ENCODE measurements at places on chromosomes 13 and 19.

GRCh38 chr19:39398297-39398864 lies 7.2 kb downstream of the MED29 start:
- DNase-seq, result peak; percentile 70

- DNase-seq, result no peak
Measured at GRCh38 chr13:37599519-37599918, 951 bp upstream of the POSTN start.

- no peak for DNase-seq
Measured at GRCh38 chr13:37127691-37128241, 22.3 kb upstream of the CSNK1A1L start.

- no peak for DNase-seq
Measured at GRCh38 chr19:5850743-5851293, 431 bp downstream of the FUT3 start.

DNA sequence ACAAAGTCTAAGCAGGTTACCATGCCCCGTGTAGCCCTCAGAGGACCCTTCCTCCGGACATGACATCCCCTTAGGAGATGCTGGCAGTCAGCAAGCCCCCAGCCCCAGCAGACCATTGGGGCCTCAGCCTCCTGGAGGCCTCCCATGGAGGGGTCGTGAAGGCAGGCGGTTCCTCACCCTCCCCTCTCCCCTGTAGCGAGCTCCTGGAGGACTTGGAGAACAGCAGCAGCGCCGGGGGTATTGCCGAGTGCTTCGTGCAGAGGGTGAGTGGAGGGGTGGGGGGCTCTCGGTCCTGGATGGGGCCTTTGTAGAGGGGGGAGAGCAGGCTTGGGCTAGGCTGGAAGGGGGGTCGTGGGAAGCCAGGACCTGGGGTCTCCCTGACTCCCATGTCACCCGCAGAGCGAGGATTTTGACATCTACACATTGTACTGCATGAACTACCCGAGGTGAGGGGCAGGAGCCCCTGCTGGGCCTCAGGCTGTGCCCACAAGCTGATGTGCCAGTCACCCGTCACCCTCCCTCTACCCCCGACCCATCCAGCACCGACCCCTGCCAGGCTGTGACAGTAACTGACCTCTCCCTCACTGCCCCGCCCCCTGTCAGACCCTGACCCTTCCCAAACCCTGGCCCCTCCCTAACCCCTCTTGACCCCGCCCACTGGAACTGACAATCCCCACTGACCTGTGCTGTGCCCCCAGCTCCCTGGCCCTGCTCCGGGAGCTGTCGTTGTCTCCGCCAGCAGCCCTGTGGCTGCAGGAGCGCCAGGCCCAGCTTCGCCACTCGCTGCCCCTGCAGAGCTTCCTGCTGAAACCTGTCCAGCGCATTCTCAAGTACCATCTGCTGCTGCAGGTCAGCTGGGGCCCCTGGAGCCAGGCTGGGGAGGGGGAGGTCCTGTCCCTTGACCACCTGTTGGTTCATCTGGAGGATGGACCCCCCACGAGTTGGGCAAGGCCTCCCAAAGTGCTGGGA lies 4.0 kb downstream of the PLEKHG2 start:
- no peak for DNase-seq

GRCh38 chr13:28716511-28716910 lies 2.3 kb downstream of the SLC46A3 start:
- DNase-seq, result no peak

- DNase-seq, result no peak
Measured at GRCh38 chr19:46607448-46607841, 6.3 kb downstream of the CALM3 start.

DNA sequence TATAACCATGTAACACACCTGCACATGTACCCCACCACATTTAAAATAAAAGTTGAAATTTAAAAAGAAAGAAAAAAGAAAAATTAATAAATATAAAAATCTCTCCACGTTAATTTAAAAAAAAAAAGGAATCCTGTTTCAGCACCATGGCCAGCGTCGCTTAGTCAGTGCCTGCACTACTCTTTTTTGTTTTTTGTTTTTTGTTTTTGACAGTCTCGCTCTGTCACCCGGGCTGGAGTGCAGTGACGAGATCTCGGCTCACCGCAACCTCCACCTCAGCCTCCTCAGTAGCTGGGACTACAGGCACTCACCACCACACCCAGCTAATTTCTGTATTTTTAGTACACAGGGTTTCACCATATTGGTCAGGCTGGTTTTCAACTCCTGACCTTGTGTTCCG lies 835.9 kb downstream of the UQCRFS1 start:
- DNase-seq, result no peak

DNA sequence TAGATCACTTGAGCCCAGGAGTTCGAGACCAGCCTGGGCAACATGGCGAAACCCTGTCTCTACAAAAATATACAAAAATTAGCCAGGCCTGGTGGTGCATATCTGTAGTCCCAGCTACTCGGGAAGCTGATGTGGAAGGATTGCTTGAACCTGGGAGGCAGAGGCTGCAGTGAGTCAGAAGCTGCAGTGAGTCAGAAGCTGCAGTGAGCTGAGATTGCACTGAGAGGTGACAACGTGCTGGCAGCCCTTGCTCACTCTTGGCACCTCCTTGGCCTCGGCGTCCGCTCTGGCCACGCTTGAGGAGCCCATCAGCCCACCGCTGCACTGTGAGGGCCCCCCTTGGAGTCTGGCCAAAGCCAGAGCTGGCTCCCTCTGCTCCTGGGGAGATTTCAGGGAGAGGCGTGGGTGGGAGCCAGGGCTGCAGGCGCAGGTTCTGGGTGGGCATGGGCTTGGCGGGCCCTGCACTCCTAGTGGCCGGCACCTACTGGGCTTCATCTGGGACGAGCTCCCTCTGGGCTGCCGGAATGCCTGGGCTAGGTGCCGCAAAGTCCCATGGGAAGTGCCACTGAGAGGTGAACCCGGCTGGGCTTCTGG lies 39.5 kb upstream of the RPL21 start:
- no peak for DNase-seq

DNA sequence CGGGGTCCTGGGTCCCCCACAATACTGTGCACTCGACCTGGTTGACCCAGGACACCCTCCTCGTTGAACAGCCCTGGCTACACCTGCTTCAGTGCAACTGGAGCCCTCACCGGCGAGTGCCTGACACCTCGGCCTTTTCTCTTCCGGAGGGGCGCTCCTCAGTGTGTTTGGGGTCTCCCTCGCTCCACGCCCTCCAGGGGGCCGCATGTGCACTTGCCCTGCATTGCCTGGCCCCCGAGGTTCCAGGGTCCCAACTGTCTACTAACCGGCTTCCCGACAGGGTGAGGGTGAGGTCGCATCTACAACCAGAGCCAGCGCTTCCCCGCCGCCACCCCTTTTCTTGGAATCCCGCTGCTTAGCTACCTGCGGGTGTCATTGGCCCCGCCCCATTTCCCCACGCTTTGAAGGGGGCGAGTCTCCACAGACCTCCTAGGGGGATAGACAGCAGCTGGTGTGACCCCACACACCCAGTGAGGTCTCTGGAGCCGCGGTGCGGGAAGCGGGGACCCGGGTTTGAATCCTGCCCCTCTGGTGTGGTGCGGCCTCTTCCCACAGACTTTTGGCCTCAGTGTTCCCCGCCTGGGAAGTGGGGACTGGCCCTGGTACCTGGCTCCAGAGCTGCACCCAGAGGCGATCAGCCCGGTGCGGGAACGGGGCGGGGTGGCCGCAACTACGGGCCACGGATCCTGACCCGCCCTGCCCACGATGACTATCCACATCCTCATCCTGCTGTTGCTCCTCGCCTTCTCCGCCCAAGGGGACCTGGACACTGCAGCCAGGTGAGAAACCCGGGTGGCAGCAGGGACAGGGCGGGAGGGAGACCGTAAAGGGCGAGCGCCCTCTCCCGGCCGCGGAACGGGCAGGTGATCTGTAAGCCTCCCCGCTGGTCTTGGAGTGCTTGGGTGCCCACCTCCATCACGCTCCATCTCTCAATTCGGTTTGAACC lies at the start of gene ADM5:
TSS of gene ADM5 (plus strand) at position 462 of the 946 bp plus-strand sequence. CDS start at position 706, 244 bp downstream.
- DNase-seq, result peak; percentile 69

DNA sequence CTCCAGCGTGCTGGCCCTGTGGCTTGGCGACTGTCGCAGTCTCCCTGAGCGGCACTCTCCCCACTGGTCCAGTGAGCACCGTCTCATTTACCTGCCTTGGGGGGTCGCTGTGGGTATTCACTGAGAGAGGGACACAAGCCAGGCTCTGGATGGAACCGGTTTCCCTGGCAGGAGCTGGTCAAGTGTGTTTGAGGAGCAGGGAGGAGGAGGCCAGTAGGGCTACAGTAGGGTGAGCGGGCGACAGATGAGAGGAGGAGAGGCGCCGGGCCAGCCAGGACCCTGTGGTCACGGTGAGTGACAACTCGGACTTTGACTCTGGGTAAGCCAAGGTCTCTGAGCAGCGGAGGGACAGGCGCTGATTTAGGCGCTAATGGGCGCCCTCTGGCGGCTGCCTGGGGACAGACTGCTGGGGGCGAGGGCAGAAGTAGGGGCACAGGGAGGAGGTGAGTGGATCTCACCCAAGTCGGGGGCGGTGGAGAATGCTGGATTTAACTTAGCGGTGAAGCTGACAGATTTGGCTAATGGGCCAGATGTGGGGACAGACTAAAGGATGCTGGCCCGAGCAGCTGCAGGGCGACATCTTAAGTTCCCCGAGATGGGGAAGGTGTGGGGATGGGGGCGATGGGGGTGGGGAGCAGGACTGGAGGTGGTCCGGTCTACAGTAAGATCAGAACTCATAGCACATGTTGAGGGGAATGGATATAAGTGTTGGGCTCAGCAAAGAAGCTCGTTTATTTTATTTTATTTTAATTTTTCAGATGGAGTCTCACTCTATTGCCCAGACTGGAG lies 4.7 kb upstream of the PRMT1 start:
- peak; percentile 85 for DNase-seq

DNA sequence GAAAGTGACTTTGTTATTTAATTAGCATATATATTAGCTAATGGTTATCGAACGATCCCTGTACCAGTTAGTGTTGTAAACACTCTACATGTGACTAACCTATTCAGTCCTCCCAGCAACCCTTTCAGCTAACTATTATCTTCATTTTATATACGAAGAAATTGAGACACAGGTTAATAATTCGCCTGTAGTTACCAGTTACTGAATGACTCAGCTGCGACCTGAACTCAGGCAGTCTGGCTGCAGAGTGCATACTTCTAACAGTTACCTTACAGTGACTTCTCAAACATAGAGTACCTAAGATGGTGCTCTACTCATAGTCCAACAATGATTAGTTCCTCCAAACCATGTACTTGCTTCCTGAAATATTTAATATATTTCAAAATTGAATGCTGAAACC lies 117.7 kb downstream of the FNDC3A start:
- no peak for DNase-seq

DNA sequence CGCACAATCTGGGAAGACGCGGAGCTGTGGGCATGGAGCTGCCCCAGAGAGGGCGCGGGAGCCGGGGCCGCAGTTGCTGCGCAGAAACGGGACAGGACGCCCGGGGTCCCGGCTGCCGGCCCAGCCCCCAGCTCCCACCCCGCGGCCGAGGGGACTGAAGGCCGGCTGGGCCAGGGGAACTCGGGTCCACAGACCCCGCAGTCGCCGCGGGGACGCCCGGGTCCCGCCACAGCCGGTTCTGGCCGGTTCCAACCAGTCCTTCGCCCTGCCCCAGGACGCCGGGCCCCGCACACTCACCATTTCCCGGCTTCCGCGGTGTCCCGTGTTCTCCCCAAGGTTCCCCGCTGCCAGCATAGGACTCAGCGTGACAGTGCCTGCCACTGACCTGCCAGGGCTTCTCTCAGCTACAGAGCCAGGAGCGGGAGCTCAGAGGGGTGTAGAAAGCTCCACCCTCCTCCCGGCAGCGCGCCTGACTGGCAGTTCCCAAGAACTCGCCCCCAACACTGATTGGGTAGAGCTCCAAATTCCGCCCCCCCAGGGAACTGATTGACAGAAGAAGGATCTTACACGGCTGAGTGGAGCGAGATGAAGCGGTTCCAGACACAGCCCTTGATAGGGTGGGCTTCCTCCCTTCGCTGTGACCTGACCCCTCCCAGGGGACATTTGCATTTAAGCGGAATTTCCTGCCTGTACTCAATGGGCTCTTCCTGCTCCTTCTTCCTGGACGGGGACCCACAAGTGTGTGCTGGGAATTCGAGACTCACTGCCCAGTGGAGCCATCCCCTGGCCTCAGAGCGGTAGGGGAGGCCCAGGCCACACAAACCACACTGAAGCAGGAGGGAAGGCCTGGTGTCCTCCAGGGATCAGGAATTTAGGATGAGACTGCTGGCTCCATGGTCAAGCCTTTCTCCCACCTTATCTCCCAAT lies at the start of gene ZNF442:
TSS of gene ZNF442 (minus strand) at position 448 of the 927 bp plus-strand sequence. CDS start 2,052 bp downstream, outside the sequence.
- DNase-seq, result peak; percentile 86

- no peak for DNase-seq
Measured at GRCh38 chr13:76380446-76381065, 505.6 kb downstream of the KCTD12 start.

GRCh38 chr19:54392105-54392504 lies 23.2 kb upstream of the TTYH1 start:
- DNase-seq, result no peak

- DNase-seq, result peak; percentile 50
Measured at GRCh38 chr19:5246554-5247155, 94.0 kb downstream of the PTPRS start.

GRCh38 chr19:979318-979741 lies 4.8 kb upstream of the WDR18 start:
- no peak for DNase-seq

DNA sequence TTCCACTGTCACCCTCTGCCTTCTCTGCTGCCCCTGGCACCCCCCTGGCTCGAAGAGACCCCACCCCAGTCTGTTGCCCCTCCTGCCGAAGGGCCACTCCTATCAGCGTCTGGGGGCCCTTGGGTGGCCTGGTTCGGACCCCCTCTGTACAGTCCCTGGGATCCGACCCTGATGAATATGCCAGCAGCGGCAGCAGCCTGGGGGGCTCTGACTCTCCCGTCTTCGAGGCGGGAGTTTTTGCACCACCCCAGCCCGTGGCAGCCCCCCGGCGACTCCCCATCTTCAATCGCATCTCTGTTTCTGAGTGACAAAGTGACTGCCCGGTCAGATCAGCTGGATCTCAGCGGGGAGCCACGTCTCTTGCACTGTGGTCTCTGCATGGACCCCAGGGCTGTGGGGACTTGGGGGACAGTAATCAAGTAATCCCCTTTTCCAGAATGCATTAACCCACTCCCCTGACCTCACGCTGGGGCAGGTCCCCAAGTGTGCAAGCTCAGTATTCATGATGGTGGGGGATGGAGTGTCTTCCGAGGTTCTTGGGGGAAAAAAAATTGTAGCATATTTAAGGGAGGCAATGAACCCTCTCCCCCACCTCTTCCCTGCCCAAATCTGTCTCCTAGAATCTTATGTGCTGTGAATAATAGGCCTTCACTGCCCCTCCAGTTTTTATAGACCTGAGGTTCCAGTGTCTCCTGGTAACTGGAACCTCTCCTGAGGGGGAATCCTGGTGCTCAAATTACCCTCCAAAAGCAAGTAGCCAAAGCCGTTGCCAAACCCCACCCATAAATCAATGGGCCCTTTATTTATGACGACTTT lies 2.0 kb downstream of the ZFP36 start:
- peak; percentile 54 for DNase-seq

GRCh38 chr13:63195726-63196125 lies 1780.1 kb upstream of the PCDH20 start:
- no peak for DNase-seq

GRCh38 chr13:102729560-102730270 lies 34.9 kb upstream of the METTL21C start:
- no peak for DNase-seq

GRCh38 chr19:50266041-50266440 lies 62.6 kb downstream of the MYH14 start:
- no peak for DNase-seq

GRCh38 chr13:111423168-111423785 lies 102.8 kb downstream of the TEX29 start:
- no peak for DNase-seq

GRCh38 chr13:97749174-97749573 lies 204.3 kb upstream of the IPO5 start:
- DNase-seq, result no peak
